D341Med (cell line): ENCODE measurements at places on chromosomes 13 and 19.

- DNase-seq = peak; percentile 43
Measured at GRCh38 chr13:64529874-64530485, 2700.2 kb downstream of the PCDH9 start.

GRCh38 chr13:105364191-105364590 lies 1171.3 kb downstream of the EFNB2 start:
- DNase-seq = no peak

- peak; percentile 55 for DNase-seq
Measured at GRCh38 chr13:108495646-108496361, 133.6 kb upstream of the MYO16 start.

GRCh38 chr13:53743906-53744305 lies 715.3 kb downstream of the OLFM4 start:
- DNase-seq = no peak

- peak; percentile 74 for DNase-seq
Measured at GRCh38 chr19:38736036-38736412, 8.2 kb downstream of the CAPN12 start.

DNA sequence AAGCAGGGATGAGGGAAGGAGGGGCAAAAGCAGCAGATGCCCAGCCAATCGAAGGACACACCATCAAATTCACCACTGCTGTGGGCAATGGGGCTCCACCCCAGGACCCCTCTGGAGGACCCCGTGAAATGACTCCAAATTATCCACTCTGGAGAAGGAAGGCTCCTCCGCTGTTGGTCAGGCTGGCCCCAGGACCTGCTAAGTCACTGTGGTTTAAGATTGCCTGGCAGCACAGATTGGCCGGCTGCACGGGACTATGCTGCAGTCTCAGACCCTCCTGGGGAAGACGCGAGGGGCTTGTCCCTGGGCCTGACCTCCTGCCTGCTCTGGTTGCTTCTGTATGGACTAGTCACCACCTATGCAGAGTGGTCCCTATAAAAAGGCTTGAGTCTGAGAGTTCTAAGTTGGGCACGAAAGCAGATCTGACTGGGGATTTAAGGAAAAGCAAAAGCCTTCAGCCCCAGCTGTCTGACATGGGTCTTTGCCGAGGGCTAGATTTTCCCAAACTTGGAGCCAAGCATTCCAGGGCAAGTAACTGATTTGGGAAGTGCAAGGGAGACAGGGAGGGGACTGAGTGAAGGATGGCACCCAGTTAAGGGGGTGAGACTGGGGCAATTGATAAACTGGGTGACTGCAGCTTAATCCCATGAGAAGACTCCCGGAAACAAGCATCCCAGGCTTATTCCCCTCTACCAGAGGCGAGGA lies 91.7 kb downstream of the TSHZ3 start:
- no peak for DNase-seq

DNA sequence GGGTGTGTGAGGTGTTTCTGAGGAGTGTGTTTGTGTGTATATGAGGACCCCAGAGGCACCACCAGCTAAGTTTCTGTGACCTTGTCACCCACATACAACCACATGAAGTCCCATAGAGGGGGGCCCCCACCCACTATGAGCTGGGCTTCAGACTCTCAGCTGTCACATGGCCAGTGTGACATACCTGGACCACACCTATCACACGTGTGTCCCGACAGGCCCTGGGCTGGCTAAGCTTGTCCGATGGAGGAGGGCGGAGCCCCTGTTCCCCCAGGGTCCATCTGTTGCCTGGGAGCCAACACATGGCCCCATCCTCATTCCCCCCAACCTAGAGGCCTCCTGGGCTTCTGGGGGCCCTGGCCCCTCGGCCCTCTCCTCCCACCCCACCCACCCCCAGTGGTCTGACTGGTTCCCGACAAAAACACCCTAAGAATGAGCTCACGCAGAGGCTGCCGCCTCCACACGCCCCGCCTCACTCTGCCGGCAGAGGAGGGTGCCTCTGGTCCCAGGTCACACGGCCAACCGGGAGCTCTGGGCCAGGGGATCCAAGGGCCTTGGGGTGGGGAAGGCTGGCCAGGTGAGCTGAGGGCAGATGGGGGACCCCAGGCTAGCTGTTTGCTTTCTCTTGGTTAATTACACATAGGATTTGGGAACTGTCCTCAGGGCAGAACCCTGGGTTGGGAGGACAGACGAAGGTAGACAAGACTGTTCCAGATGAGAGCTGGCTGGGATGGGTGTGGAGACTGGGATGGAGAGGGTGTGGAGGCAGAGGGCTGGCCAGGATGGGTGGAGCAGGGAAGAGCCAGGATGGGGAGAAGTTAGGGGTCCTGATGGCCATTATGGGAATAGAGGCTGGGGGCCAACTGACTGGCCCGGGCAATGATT lies 4.3 kb downstream of the KLC3 start:
- no peak for DNase-seq

DNA sequence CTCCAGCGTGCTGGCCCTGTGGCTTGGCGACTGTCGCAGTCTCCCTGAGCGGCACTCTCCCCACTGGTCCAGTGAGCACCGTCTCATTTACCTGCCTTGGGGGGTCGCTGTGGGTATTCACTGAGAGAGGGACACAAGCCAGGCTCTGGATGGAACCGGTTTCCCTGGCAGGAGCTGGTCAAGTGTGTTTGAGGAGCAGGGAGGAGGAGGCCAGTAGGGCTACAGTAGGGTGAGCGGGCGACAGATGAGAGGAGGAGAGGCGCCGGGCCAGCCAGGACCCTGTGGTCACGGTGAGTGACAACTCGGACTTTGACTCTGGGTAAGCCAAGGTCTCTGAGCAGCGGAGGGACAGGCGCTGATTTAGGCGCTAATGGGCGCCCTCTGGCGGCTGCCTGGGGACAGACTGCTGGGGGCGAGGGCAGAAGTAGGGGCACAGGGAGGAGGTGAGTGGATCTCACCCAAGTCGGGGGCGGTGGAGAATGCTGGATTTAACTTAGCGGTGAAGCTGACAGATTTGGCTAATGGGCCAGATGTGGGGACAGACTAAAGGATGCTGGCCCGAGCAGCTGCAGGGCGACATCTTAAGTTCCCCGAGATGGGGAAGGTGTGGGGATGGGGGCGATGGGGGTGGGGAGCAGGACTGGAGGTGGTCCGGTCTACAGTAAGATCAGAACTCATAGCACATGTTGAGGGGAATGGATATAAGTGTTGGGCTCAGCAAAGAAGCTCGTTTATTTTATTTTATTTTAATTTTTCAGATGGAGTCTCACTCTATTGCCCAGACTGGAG lies 4.7 kb upstream of the PRMT1 start:
- DNase-seq = peak; percentile 88

GRCh38 chr19:41311072-41311471 lies 1.1 kb downstream of the CCDC97 start:
- no peak for DNase-seq

- no peak for DNase-seq
Measured at GRCh38 chr19:13803038-13803437, 7.8 kb downstream of the ZSWIM4 start.
